ENCODE measurements at places on chromosomes 5 and 9. TPM values are rescaled to one million over a fixed set of nuclear protein-coding genes. Genes with fewer than 3 reads are reported as not detected.

DNA sequence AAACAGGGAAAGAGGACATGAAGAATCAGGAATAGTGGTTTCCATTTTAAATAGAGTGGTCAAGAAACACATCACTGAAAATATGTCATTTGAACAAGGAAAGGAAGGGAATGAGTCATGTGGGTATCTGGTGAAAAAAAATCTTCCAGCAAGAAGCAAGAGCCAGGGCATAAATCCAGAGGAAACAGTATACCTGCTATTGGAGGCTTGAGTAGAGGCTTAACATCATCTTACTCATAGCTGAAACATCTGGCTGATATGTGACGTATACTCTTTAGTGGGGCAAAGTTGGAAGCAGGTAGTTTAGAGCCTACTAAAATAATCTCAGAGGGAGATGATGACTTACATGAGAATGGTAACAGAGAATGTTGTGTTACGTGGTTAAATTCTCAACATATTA lies 517.2 kb downstream of the CAAP1 start:
- DNase-seq = no peak

Gene GPR21
- 0.46 TPM for total RNA-seq

DNA sequence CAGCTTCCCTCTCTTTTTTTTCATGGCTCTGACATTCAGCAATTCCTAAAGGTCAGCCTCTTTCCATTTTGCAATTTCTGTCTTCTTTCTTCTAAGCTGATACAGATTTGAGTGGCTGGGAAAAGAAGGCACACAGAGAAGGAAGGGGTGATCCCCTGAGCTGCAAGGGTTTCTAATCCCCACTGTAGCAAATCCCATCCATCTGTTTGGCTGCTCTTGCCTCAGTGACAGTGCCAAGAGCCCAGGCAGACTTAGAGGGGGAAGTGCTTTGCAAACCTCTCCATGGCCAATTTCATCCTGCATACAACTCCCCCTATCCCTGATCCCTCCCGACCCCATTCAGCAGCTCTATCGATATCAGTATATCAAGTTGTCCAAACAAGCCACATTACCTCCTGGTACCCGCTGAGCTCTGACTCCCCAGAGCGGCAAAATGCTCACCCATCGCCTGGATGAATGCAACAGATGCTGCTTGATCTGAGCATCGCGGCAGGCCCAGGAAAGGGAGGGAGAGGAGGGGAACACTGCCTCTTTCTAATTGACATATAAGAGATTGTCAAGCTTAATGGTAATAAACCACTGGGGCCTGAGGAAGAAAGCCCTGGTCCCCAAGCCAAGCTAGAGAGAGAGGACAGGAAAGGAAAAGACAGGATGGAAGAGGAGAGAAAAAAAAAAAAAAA lies 268.9 kb downstream of the ASTN2 start:
- no peak for DNase-seq

DNA sequence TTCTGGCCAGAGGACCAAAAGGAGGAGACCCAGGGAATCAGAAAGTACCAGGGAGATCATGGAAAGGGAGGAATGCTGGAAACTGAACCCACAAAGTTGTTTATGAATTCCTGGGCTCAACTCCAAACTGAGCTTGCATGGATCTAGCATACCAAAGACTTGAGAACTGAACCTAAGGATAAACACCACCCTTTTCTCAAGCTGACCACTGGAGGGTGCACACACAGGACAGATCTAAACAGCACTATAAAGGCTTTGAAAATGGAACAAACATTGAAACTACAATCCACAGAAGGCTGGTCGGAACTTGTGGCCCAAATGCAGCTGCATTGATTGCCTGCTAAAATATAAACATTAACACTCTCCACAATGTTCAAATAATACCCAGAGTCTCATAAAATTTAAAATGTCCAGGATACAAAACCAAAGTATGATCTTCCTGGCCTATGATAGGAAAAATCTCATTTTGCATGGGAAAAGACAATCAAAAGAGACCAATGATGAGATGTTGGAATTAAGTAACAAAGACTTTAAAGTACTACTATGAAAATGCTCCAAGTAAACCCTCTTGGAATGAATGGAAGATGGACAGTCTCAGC lies 15.6 kb upstream of the IRF1 start:
- no peak for DNase-seq

- DNase-seq = no peak
Measured at GRCh38 chr9:107446491-107446890, 43.1 kb downstream of the KLF4 start.

DNA sequence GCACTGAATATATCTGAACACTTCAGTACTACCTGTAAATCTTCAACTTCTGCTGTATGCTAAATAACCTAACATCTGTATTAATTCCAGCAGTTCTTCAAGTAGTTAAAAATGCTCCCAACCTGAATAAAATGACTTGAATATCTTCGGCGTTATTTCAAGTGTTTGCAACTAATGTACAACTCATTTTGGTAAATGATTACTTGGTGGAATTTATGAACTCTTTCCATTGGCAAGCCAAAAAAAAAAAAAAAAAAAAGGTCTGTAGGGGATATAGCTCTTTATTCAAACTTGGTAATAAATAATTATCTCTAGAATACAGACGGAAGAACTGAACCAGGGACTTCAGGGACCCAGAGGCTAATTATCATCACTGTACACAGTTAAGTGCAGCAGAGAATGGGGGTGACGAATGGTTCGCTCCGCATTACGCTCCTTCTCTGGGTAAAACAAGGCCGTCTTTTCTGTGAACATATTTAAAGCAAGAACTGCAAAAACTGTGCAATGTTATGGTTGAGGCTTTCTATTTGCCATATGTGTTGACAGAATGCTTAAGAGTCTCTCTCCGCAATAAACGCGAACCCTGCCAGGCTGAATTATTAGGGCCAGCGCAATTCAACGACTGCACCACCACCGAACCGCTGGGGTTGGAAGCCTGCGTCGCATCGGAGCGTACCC lies 1.9 kb upstream of the ERBIN start:
- no peak for DNase-seq

DNA sequence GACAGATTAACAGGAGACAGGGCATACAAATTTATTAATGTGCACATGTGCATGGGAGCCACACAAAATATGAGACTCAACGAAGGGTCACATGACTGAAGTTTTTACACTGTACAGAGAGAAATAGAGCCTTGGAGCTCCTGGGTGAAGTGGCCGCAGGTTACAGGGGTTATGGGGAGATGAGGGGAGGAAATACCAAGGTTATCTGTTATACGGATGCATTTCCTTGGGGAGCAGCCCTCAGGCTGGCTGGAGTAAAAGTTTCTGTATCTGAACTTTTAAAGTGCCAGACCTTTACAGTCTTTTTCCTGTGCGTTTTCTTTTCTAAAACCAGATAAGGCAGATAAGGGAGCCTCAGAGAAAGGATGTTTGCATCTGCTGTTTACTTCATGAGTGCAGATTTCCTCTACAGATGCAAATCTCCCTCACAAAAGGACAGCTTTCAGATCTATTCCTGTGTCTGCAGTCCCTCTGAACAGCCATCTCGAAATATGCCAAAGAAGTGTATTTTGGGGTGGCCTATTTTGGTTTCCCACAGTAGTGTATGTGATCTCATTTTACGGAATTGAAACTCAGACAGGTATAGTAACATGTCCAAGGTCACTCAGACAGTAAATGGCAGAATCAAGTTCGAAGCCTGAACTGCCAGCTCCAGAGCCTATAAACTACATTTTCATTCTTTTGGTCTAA lies 139.3 kb upstream of the FBXL17 start:
- DNase-seq = no peak

DNA sequence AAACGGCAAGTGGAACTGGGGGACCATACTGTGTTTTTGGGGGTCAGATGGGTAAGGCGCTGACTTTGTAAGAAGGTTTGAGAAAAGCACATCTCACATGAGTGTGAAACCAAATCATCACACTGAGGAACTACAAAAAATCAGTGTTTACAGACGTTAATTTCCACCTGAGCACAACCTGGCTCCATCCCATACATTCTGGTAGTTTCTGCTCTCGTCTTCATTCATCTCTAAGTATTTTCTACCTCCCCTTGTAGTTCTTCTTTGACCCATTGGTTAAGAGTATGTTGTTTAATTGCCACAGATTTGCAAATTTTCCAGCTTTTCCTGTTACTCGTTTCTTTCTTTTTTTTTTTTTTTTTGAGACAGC lies 8.9 kb upstream of the DPP7 start:
- DNase-seq = no peak

Gene NOP16
- 29.3 TPM for total RNA-seq

DNA sequence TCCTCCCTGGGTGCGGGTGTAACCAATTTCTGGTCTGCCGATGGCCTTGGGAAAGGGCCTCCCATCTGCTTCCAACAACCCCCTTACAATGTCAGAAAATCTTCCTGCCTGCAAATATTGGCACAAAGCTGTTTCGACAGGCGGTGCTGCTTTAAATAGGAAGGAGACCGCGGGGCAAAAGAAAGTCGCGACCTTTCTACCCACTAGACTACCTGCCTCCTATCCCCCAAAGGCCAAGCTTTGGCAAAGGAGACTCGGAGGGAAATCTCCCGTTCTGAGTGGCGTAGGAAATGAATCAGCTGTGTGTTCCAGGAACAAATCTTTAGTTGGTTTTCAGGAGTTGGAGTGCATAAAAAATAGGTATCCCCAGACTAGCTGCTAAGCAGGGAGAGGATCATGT lies 36.8 kb upstream of the NFIB start:
- no peak for DNase-seq

Gene NUTM2F
- total RNA-seq = not detected

- no peak for DNase-seq
Measured at GRCh38 chr9:6956879-6957278, 199.1 kb downstream of the KDM4C start.

GRCh38 chr9:99201603-99202002 lies 20.1 kb downstream of the ALG2 start:
- no peak for DNase-seq

Gene EIF4EBP3
- total RNA-seq = 1.4 TPM

- DNase-seq = no peak
Measured at GRCh38 chr5:14741801-14742440, 77.4 kb downstream of the OTULIN start.

- no peak for DNase-seq
Measured at GRCh38 chr9:76231001-76231400, 163.2 kb downstream of the RFK start.

GRCh38 chr5:129945774-129946270 lies 41.6 kb downstream of the CHSY3 start:
- no peak for DNase-seq

- DNase-seq = peak; percentile 79
Measured at GRCh38 chr9:129174102-129174723, 3.8 kb downstream of the IER5L start.

DNA sequence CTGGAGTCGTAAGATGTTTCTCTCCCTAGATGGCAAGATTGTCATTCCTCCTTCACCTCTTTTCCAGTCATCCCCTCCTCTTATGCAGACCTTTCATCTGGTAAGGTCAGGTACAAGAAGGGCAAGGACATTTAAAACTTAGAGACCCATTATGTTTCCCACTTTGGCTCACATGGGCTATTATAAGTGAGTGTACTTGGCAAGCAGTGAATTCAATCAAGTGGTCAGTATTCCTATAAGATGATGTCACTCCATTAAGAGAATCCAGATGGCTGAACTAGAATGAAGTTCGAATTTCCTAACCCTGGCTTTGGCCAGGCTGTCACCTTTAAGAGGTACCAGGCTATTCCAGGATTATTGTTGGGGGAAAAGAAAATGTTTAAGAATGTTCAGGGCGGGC lies 32.2 kb downstream of the ZNF131 start:
- DNase-seq = no peak

DNA sequence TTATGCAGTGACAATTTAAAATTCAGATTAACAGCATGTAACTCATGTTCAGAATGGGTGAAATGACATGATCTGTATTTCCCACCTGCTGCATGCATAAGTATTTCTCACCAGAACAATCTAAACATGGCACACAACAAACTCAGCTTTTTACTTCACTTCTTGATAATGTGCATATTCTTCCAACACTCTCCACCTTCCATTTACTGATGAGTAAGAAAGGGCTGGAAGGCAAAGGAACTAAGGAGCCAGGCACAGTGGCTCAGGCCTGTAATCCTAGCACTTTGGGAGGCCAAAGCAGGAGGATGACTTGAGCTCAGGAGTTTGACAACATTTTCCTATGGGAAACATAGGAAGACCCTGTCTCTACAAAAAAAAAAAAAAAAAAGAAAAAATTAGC lies 35.8 kb upstream of the SAP30L start:
- no peak for DNase-seq

Gene DCAF10
- 32.8 TPM for total RNA-seq

GRCh38 chr9:134536101-134536900 lies 105.3 kb upstream of the COL5A1 start:
- DNase-seq = no peak

GRCh38 chr5:81214848-81215247 lies 18.3 kb upstream of the CKMT2 start:
- DNase-seq = no peak

GRCh38 chr5:14142202-14142826 lies 828 bp upstream of the TRIO start:
- no peak for DNase-seq

DNA sequence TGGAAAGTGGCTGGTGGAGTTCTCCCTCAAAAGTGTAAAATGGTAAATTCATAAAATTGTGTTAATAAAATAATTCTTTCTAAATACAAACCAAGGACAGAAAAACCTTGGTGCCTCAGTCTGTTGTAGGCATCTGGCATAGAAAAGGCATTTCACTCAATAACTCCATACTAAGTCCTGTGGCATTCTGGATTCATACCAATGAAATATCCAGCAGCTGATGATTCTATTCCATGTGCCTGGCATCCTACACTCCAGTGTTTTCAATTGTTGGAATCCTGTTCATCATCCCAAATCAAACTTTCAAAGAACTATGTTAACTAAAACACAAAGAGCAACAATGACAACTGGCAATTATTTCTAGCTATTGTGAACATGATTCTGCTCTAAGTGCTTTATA lies 21.6 kb upstream of the ALDH1A1 start:
- DNase-seq = no peak

Gene PRXL2C
- total RNA-seq = 25.1 TPM

GRCh38 chr5:167442922-167443321 lies 848.5 kb upstream of the WWC1 start:
- DNase-seq = no peak

- DNase-seq = no peak
Measured at GRCh38 chr5:78747055-78747454, 98.5 kb upstream of the LHFPL2 start.

Gene TICAM2
- total RNA-seq = 2.1 TPM

Gene SIT1
- total RNA-seq = not detected

DNA sequence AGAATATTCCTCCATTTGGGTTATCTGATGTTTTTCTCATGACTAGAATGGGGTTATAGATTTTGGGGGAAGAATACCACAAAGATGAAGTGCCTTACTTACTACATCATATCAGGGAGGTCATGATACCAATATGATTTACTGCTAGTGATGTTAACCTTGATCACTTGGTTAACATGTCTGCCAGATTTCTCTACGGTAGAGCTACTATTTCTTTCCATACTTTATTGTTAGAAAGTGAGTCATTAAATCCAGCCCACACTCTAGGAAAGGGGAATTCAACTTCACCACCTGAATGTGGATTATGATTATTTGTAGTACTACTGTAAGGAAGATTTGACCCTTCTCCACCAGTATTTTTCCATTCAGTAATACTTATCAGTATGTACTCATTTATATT lies 64.7 kb downstream of the UBE2R2 start:
- DNase-seq = no peak
